AG04450 (cell line): ENCODE measurements at places on chromosomes 2 and 18.

GRCh38 chr2:40226637-40227036, 225.3 kb downstream of the SLC8A1 start:
- DNase-seq = no peak

- DNase-seq = no peak
These were observed 70.4 kb upstream of the TMEM17 start for GRCh38 chr2:62576276-62576939.

- DNase-seq = no peak
These were observed 17.2 kb upstream of the CD207 start for GRCh38 chr2:70852824-70853223.

- DNase-seq = no peak
These were observed 1277.7 kb upstream of the CELF4 start for GRCh38 chr18:38843291-38843690.

- no peak for DNase-seq
These were observed 3.6 kb downstream of the ACTR1B start for GRCh38 chr2:97660044-97660774.
